AML-193 (cell line): ENCODE measurements at places on chromosomes 5 and 9.
A peak's percentile ranks its signal among the peaks of the same experiment; 100 is the strongest.

- DNase-seq = no peak
These were observed 103.1 kb upstream of the DMRT1 start for GRCh38 chr9:738209-738915.

DNA sequence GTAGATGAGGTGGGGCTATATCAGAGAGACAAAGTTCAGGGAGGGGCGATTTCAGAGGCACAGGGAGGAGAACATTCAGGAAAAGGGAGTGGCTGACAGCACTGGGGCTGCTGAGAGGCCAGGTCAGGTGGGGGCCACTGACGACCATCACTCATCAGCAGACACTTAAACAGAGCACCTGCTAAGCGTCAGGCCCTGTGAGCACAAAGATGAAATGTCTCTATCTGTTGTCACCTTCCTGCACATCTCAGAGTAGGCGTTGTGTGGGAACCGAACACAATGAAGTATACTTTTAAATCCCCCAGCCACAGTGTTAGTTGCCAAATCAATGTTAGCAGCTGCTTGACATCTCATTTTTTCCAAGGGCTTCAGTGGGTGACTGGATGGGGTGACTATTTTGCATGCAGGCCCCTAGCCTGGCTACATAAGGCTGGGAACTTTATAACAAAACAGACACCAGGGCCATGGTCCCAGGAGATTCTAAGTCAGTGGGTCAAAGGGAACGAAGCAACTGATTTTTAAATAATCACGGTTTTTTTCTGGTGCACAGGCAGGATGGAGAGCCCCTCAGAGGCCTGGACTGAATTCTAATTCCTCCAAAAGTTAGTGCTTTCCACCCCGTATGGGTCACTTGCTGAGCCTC is 31.1 kb upstream of the ANKRD18A start:
- DNase-seq = no peak

DNA sequence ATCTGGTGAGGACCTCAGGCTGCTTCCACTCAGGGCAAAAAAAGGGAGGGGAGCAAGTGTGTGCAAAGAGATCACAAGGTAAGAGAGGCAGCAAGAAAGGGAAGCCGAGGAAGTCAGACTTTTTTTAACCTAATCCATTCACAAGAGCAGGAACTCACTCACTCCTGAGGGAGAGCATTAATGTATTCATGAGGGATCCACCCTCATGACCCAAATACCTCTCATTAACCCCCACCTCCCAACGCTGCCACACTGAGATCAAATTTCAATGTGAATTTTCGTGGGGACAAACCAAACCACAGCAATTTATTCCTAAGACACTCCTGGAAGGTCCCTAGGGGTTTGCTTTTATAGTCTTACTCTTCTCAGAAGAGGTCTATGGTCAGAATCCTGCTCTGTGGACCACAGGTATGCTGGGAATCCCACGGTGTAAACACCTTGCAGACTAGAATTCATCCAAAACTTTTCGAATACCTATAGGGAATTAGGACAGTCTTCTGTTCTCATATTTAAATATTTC is 108.7 kb downstream of the HSD17B3 start:
- no peak for DNase-seq

DNA sequence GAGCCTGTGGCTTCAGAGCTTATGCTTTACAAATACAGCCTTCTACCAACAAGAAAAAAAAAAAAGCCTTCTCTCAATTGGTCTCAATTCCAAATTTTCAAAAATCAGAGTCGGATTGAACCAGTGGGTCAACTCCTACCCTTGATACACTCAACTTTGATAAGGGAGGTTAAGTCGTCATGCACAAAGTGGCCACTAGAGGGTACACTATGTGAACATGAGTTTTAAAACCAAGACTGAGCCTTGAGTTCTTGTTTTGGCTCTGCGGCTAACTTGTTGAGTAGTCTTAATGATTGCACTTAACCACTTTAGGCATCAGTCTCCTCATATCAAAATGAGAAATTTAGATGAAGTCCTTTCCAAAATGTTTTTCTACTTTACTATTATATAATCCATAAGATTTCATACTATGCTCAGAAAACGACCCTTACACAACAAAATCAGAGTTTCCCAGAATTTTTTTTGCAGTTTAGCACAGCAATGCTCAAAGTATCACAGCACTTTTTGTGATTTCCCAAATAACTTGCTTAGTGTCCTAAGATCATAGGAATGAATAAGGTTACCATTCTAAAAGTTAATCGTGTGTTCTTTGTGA is 92.9 kb upstream of the MTAP start:
- peak; percentile 49 for DNase-seq

GRCh38 chr9:111405701-111406100 is 75.7 kb upstream of the OR2K2 start:
- no peak for DNase-seq

- no peak for DNase-seq
These were observed 15.3 kb downstream of the PCDHGC5 start for GRCh38 chr5:141504216-141504615.
